Activated CD4-positive, alpha-beta T cell treated with anti-CD3 and anti-CD28 coated beads for 1 hour (primary cell): ENCODE measurements at places on chromosomes 4 and X.

DNA sequence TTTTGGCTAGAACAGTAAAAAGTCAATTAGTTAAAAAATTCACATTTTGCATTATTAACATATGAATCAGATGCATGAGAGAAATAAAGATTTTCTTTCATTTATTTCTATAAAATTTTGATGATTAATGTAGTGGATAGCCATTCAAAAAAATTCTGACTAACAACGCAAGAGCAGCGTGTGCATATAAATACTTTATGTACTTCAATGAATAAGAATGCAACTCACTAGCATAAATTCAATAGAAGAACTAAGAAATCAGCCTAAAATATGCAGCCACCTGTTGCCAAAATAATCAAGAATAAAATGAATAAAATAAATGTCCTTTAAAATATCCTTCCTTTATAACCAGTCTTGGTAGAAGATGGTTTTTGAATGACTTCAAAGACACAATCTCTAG, 471.9 kb downstream of the PDGFC start:
- no peak for DNase-seq

- no peak for DNase-seq
Measured at GRCh38 chrX:12997906-12998687, 23.2 kb downstream of the TMSB4X start.

DNA sequence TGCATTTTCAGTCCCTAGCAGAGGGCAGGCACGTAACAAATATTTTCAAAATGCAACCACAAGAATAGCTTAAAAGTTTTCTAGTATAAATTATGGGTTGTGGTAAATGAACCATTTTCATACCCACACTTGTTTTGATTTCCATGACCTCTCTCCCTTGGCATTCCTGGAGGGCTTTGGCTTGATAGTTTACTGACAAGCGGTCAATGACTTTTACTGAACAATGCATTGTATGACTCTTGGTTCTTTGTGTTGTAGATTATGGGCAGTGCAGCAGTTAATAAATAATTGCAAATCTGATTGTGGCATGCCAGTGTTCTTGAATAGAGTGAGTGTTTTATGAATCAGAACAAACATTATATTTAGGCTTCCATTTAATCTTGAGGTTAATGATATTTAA, 285.2 kb upstream of the ARX start:
- DNase-seq, result no peak

- no peak for DNase-seq
Measured at GRCh38 chr4:186666252-186666651, 57.4 kb downstream of the FAT1 start.

DNA sequence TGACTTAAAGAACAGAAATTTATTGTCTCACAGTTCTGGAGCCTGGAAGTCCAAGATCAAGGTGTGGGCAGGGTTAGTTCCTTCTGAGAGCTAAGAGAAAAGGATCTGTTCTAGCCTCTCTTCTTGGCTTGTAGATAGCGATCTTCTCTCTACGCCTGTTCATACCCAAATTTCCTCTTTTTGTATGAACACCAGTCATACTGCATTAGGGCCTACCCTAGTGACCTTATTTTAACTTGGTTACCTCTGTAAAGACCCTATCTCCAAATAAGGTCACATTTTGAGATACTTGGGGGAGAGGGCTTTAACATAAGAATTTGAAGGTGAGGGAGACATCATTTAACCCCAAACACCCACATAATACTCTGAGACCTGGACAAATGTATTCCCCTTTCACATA, 55.6 kb upstream of the SPP1 start:
- no peak for DNase-seq

- DNase-seq, result no peak
Measured at GRCh38 chr4:99670409-99671073, 12.9 kb upstream of the C4orf54 start.

GRCh38 chr4:52098618-52099017, 47.5 kb downstream of the SPATA18 start:
- no peak for DNase-seq

- DNase-seq, result no peak
Measured at GRCh38 chrX:150651906-150652305, 41.3 kb upstream of the MTMR1 start.

- DNase-seq, result no peak
Measured at GRCh38 chr4:129842096-129842495, 746.1 kb downstream of the C4orf33 start.

GRCh38 chr4:8433136-8433535, 7.4 kb downstream of the ACOX3 start:
- no peak for DNase-seq

DNA sequence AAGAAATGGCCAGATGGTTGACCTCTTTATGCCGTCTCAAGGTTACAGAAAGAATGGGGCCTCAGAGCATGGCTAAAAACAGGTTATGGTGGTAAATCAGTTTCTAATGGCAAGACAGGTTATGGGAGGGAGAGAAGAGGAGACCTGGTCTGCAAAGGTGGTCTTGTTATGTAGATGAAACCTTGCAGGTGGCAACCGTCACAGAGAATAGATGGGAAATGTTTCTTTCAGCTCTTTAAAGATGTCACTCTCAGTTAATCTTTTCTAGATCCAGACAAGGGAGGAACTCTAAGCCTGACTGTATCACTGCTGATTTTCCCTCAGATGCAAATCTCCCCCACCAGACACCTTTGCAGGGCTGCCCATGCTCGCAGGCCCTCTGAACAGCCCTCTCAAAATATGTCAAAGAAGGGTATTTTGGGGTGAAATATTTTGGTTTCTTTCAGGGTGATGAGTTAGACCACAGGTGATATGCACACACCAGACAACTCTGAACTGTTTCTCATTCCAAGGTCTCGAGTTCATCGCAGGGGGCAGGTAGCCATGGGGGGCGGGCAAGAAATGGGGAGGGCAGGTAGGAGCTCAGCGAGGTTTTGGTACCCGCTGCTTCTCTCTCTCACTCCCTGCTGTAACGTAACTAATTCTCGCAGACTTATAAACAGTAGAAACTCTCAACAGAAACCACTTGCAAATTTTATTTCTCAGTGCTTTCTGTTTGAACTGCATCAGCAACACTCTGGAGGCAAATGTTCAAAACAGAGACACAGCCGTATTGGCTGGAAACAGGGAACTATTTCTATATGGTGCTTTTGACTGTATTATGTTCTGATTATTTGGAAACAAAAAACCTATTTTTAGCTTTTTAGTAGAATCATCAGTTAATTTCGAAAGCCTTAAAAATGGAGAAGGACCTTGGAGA, 32.4 kb downstream of the CASP3 start:
- DNase-seq, result no peak

- no peak for DNase-seq
Measured at GRCh38 chrX:21383546-21383945, 9.3 kb downstream of the CNKSR2 start.

- DNase-seq, result no peak
Measured at GRCh38 chr4:176882206-176882605, 89.5 kb upstream of the VEGFC start.

GRCh38 chrX:12975991-12976558, 1.2 kb downstream of the TMSB4X start:
- DNase-seq, result no peak

DNA sequence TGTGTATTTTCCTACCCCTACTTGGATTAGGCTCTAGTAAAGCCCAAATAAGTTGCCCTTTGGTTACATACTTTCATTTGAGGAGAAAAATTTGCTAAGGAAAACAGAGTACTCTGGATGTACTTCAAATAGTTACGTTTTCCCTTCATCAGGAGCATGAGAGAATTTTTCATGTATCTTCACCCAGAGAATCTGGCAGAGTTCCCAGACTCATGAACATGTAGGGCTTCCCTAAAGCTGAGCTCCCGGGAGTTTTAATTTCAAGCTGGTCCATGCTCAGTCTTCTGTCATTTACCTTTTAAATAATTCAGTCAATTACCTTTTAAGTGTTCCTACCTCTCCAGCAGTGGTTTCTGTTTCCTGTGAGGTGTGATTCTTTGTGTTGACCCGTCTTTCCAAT, 367.5 kb upstream of the GRID2 start:
- DNase-seq, result no peak
